Stimulated activated effector memory CD8-positive, alpha-beta T cell treated with anti-CD3 and anti-CD28 coated beads, Interleukin-12 subunit alpha, Interleukin-12 subunit beta, amount 100 ng/mL, for 72 hours (primary cell): ENCODE measurements at places on chromosomes 6 and 20.

- DNase-seq, result no peak
Observed at GRCh38 chr20:14512839-14513238, 175.4 kb upstream of the FLRT3 start.

GRCh38 chr6:3324262-3324942 lies 65.7 kb downstream of the PSMG4 start:
- DNase-seq, result peak; percentile 67

DNA sequence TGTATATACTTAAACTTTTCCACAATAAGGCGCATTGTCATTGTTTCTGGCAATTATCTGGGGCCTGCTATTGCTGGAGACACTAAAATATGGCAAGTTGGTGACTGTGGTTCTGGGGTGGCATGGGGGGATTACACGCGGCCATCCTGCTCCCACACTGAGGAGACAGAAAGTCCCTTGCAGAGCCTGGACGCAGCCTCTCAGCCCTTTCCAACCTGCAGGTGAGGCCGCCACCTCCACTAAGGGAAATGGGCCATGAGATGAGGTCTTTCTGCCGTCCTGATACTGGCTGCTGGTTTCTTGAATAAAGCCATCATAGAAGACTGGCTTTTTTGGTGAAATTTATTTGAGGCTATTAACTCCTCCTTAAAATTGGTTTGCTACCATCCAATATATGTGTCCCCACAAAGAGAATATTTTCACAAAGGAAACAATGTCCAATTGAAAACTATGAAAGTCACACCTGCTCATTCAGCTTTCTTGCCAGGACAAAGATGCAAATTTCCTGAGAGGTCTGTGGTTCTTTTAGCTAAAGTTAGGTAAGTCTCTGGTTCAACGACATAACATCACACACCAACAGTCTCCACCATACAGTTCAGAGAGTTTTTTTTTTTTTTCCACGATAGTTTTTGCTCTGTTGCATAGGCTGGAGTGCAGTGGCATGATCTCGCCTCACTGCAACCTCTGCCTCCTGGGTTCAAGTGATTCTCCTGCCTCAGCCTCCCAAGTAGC lies 13.0 kb downstream of the TXNDC5 start:
- DNase-seq, result no peak

GRCh38 chr6:57221191-57221935 lies 744 bp downstream of the RAB23 start:
- no peak for DNase-seq
